Fibroblast of skin of right quadriceps (primary cell): ENCODE measurements at places on chromosomes 5 and 9.

DNA sequence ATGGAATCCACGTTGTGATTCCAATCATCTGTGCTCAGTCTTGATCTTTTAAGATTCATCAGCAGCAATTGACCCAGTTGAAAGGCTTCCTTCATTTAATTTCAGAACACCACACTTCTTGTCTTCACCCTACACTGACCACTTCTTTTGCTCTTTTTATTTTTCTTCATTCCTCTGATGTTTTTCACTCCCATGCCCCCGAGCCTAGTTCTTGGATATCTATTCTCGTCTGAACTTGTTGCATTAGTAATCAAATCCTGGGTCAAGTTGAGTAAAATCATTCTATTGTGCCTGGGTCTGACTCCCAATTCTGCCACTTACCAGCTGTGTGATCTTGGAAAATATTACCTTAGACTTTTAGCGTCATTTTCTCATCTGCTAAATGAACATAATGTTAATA, 356.5 kb downstream of the CDH12 start:
- no peak for DNase-seq

- DNase-seq: peak; percentile 73
Measured at GRCh38 chr9:113293285-113293878, 9.8 kb downstream of the RNF183 start.

DNA sequence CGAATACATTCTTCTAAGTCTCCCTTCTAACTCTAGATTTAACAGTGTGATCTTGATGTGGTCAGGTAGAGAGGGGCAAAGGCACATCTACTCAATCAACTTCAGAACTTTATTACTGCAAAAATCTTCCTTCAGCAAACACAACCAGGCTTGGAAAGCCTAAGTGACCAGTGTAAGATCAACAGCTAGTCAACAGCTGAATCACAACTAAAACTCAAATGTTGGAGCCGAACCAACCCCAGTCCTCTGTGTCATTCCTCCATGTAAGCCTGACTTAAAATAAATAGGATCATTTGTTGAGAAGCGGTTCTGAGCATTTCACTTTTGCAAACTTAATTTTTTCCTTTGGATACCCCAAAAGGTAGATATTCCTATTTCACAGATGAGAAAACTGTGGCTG, 352.7 kb downstream of the EBF1 start:
- peak; percentile 58 for DNase-seq

DNA sequence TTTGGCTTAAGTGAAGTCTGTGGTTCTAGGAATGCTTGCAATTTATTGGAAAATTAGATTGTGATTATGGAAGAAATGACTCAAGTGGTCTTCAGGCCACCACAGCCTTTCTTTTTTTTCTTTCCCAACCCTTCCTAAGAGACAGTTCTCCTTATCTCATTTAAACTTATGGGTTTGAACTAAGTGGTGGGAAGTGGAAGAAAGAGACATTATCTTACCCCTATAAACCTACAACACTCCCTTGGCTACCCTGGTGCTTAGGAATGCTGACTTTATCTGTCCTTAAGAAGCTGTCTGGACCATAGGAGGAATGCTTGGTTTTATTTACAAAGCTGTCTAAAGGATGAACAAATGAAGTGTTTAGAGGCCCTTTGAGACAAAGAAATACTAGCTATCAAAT, 5.1 kb upstream of the ERAP1 start:
- DNase-seq: no peak

- peak; percentile 3 for DNase-seq
Measured at GRCh38 chr9:33687779-33688178, 107.6 kb upstream of the PRSS3 start.

DNA sequence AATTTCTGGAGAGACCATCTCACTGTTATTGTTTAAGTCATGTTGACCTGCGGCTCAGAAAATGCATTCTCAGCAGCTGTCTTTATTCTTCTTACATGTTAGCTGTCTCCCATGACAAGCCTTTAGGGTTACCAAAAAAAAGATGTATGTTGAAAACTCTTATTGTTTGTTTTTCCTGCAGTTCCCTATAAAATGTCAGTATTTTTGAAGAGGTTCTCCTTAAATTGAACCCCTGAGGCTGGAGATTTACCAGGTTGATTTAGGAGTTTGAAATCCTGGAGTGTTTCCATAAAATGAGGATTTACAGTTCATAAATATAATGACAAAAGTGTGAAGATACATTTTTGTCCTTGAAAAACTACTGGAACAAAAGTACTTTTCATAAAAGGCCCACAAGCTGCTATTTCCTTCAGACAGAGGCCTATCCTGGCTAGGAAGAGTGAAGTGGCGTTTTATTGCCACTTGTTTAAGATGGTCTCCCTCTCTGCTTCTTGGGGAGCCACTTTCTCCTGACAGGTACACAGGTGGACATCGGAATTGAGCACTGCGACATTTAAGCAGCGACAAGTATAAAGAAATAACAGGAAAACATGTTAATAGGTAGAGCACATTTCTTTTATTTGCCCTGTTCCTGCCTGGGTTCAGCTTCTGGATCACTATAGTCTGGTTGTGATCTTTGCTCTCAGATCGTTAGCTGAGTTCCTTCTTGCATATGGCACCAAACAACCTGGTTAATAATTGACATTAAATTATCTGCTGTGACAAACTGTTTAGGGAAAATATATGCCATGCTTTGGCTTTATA, 344.8 kb upstream of the RPS23 start:
- DNase-seq: no peak

DNA sequence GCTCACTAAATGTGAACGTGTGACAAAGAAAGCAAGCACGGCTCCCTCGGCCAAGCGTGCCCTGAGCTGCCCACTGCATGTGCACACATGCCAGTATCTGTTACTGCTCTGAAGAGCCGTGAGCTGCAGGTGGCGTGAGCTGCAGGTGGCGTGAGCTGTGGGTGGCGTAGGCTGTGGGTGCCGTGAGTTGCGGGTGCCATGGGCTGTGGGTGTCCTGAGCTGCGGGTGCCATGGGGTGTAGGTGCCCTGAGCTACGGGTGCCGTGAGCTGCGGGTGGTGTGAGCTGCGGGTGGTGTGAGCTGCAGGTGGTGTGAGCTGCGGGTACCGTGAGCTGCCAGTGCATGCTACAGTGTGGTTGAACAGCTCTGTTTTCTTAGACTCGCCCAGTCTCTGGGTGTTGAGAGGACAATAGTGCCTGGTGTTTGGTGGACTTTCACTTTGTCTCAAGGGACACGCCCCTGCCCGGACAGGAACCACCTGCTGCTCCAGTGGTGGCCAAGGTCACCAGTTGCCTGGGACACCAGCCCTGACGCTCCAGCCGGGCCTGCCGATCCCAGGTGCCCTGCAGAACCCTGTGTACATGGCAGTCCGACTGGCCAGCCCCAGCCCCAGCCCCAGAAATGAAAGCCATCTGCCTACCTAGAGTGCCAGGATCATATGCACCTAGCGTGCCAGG, 6.7 kb downstream of the CCDC187 start:
- DNase-seq: no peak

DNA sequence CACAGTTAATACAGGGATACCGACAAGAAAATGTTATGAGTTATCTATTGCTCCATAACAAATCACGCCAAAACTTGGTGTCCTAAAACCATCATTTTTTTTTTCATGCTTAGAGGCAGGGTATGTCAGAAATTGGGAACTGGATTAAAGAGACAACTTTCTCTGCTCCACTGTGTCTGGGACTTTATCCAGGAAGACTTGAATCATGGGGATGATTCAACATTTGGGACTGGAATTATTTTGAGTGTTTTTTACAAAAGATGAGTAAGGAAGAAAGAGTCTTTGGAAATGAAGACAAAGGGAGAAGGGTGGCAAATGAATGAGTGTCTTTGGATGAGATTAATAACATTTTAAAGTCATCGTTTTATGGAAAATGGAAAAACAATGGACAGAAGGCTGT, 1883.7 kb upstream of the C9orf72 start:
- peak; percentile 76 for DNase-seq

DNA sequence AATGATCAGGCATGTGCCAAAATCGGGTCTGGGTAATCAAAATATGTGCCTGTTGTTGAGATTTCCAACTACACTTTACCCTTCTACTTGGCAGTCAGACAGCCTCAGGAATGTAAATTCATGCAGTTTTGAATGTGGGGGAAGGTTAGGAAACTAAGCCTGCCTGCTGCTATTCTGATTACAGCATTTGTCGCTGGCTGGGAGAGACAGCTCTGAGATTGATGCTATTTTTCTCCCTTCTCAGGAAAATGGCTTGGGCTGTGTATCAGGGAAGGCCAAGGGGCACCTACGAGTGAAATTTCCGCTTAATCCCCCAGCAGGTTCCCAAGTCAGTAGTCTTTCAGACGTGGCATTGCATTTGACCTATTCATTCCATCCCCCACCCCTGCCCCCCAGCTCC, 3.6 kb upstream of the RGS7BP start:
- DNase-seq: no peak

- DNase-seq: peak; percentile 33
Measured at GRCh38 chr9:22129133-22129532, 120.0 kb upstream of the CDKN2B start.

DNA sequence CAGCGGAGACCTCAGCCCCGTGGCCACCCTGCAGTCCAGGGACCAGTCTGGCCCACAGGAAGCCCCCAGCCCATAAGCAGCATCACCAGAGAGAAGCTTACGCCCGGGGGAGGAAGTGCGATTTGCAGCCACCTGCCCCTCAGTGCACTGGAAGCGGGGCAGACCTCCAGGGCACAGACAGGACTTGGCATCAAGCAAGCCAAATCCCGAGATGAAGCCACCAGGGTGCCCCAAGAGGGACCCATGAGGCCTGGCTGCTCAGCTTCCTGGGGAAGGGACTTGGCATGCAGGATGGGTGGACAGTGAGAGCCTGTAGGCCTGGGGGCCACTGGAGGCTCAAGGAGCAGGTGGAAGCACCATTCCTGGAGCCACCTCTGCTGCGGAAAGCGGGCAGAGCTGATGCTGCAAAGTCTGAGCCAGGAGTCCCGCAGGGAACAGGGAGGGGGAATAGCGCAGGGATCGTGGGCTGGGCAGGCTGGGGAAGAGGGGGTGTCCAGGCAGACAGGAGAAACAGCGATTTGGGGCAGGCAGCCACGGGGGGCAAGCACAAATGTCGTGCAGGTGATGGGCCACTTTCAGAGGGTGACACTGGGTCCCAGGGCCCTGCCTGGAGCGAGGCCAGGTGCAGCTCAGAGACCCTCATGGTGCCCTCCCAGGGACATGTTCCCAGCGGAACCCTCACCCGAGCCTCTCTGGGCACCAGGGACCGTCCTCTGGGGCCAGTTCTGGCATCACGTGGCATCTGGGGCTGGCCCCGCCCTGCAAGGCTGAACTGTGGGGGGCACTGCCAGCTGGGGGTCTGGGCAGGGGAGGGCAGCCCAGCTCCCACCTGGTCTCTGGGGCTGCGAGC, 3.2 kb downstream of the LRRC26 start:
- DNase-seq: no peak

- DNase-seq: peak; percentile 25
Measured at GRCh38 chr9:103789686-103790085, 304.4 kb upstream of the SMC2 start.

DNA sequence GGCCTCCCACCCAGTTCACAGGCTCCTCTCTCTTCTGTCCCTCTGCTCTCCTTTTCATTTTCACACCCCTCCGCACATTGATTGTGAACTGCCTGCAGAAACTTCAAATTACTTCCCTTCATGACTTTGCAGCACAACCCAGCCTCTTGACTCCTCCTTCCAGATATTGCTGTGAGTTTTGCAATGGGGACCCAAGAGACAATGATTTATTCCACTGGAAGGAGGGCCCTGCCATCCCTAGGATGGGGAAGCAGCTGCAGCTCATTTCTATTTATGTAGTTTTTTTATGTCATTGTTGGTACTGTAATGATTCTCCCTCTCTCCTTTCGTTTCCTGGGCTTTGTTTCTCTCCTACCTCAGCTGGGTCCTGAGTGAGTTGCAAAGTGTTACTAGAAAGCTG, 364.9 kb downstream of the ICE1 start:
- no peak for DNase-seq

- peak; percentile 32 for DNase-seq
Measured at GRCh38 chr5:169413416-169413815, 112.5 kb upstream of the SLIT3 start.

DNA sequence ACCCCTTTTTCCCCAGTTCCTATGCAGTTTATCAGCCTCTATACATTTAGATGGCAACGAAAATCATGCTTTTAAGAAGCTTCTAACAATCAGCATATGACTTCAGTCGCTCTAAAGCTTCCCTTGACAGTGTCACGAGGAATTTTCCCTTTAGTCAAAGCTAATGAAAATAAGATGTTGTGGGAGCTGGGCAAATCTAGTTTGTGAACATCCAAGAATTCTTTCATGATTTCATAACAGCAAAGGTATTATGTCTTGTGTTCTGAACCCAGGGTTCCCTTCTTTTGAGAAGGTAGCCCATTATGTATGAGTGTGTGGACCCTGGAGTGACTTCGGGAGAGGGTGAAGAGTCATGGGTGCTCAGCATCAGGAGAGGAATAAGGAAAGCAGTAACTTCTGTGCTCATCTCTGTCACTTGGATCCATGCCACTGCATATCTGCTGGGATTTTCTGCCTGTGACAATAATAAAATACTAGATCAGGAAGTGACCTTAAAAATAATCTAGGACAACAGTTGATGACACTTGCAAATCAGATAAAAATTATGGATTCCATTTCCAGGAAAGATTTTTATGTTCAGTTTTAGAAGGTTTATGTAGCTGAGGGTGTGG, 102.4 kb downstream of the PCSK1 start:
- DNase-seq: peak; percentile 61

- DNase-seq: peak; percentile 14
Measured at GRCh38 chr5:74468421-74468820, 172.1 kb downstream of the ENC1 start.

DNA sequence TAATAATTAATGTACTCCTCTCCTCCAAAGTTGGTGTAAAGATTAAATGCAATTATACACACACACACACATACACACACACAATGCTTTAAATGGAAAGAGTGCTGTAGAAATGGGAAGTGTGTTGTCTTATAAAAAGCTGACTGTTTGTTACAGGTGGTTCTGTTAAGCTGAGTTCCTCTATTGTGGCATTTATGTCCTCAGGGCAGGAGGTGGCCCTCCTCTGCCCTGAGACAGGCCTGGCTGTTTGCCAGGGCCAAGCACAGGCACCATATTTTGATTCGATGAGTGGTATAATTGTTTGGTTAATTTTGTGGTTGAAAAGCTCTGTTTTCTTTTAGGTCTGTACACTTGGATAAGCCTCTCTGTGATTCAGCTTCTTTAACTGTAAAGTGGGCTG, 573.9 kb downstream of the KIF4B start:
- DNase-seq: no peak

- DNase-seq: no peak
Measured at GRCh38 chr5:175386526-175386925, 57.5 kb downstream of the DRD1 start.

GRCh38 chr9:111992523-111992922, 95.9 kb downstream of the UGCG start:
- DNase-seq: peak; percentile 70
